ENCODE measurements at places on chromosomes 5 and 9.
A peak's percentile ranks its signal among the peaks of the same experiment; 100 is the strongest.

DNA sequence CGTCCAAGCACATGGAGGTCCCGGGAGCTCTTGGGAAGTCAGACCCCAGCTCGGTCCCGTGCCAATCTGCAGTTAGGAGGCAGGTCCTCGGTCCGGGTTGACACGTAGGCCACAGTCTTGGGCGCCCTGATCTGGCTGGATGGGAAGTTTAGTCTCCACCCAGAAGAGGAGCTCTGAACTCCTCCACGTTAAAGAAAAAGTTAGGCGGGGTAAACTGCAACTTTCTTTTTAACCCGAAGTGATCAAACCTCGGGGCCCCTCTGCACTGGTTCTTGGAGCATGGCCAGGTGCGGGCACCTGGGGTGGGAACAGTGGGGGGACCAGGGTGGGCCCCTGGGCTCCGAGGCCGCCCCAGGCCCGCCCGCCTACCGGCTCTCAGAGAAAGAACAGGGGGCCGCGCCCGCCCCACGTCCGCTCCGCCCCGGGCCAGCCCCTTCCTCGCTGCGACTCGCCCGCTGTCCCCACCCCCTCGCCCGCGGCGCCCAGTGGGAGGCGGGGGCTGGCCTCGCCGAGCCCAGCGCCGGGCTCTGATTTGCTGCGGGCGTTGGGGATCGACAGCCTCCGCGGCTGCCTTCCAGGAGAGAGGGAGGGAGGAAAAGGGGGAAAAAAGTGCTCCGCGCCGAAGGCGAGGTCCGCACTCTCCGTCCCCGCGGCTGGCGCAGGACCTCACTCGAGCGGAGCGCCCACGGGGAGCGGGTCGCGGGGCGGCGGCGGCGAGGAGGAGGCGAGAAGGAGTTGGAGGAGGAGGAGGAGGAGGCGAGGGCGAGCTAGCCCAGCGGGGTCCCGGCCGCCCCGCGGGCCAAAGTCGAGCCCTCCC lies at the start of gene COL5A1:
Gene COL5A1, plus strand, starts transcription at position 631 of the 817 bp plus-strand sequence. CDS start 385 bp downstream, outside the sequence.
- peak; percentile 40 for DNase-seq

DNA sequence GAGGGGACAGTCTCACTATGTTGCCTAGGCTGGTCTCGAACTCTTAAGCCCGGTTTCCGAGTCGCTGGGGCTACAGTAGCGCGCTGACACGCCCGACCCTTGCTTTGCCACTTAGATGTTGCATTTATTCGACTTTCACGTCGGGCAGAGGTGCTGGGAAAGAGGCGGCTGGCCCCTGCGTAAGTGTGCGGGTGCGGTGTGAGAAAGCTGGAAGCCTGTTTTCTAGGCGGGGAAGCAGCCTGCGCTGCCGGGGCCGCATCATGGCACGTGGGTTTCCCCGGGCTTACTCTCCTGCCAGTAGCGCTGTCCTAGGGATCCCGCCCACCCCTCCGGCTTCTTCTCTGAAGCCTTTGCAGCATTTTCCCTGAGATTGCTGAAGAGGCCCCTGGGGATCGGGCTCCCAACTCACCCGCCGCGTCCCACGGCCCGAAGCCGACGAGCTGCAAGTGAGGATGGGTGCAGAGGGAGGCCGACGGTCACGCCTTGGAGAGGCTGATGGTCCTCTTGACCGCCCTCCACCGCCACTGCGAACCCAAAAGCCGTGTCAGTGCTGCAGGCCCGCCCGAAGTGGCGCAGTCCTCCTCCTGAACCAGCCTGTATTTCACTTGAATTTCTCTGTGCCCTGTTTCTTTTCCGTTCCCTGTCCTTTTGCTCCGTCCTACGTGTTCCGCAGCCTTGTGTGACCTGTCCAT lies 5.8 kb upstream of the TRIM41 start:
- DNase-seq: no peak

DNA sequence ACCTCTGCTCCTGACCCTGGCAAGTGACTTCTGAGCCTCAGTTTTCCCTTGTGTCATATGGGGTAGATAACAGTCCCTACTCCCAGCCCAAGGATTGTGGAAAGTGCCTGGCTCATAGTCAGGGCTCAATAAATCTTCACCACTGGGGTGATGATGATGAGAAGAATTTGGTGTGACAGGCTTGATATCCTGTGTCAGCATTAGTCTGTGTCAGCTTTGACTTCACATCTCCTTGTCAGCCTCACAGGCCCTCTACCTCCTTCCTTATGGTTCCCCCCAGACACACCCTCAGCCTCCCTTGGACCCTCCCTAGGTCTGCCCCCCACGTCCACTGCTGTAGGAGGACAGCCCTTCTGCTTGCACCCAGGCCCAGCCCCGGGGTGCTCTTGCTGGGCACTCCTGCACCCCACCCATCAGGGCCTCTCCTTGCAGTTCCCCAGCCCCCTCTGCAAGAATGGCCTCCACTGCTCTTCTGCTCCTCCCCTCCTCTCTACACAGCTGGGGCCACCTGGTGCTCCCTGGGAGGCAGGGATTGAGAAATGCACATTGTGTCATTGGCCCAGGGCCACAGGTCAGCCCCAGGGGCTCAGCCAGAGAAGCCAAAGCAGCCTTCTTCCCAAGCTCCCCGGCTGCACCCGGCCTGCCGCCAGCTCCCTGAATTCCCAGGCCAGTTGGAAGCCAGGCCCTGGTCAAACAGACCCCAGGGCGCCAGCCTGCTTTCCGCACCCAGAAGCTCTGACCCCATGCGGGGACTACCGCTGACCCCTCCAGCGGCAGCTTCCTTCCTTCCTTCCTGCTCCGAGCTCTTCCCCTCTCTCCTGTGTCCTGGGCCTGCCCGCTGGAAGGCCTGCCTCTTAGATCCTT lies 7.7 kb downstream of the FGFR4 start:
- no peak for DNase-seq

GRCh38 chr9:133239533-133240090 lies 30.6 kb upstream of the OBP2B start:
- DNase-seq: no peak

- DNase-seq: no peak
Measured at GRCh38 chr5:1959725-1960581, 77.2 kb upstream of the IRX4 start.

DNA sequence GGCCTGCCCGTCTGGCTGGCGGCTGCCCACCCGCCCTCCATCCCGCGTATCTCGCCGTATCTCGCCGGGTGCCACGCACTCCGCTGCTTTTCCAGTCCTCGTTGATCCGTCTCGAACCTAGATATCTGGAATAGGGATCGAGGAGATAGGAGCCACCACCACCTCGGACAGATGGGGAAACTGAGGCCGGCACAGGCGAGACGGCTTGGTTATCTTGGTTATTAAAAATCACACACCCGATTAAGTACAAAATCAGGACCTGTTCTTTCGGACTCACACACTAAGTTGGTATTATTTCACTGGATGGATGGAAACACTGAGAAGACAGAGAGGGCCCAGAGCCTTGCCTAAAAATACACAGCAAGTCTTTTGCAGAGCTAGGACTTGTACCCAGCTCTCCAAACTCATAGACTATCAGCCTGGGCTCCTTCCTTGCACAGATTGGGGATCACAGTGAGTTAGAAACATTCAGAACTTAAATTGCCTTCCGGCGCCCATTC lies 678 bp downstream of the SLC26A2 start:
- no peak for DNase-seq
